ENCODE measurements at places on chromosomes 1 and 21.

DNA sequence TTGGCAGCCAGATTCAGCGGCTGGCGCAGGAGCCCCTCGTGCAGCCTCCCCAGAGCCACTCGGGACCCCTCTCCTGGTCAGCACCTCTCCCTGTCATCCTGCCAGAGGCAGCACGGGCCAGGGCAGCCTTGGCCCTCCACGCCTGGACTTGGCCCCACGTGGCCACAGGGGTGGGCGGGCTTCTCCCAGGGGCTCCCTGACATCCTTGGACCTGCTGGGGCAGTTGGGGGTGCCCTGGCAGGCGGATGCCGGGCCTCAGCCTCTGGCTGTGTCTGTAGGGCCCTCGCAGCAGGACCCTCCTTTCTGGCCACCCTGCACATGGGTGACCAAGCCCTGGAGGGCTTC, 60.2 kb downstream of the MORN1 start:
- DNase-seq: no peak

DNA sequence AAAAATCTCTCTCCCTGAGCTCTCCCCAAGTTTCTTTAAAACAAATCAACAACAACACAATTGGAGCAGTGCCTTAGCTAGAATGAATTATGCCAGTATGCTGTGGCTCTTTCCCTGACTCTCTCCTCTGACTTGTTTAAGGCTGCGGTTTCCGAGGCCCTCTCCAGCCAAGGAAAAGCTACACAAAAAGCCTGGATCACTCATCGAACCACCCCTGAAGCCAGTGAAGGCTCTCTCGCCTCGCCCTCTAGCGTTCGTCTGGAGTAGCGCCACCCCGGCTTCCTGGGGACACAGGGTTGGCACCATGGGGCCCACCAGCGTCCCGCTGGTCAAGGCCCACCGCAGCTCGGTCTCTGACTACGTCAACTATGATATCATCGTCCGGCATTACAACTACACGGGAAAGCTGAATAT, 1.9 kb downstream of the S1PR1 start:
- peak; percentile 80 for DNase-seq

DNA sequence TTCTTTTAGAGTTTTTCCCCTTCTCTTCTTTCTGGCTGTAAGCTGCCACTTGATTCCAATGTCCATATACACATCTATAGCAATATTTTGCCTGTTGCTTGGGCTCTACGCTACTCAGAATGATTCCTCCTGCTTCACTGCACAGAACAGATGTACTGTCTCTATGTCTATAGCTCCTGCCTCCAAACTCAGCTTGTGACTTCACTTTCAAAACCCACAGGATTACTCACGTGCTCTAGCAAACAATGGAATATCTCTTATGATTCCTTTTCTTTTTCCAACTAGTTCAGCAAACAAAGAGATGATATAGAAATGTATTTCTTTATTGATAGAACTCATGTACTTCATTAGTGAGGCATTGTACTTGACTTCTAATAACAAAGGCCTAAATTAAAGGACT, 80.5 kb upstream of the SOX13 start:
- DNase-seq: no peak

DNA sequence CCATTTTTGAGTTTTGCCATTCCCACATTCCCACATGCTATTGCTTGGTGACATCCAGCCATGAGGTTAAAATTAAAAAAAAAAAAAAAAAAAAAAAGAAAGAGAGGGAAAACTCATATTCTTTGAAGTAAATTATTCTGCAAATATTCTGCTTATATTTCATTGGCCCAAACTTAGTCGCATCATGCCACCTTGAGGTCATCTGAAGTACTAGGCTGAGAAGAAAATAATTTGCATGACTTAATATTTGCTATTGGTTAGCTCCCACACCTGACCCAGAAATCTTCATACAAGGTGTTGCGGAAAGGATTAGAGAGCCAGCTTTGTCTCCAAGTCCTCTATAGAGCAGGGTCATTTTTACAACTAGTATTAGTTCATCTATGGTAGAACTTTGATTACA, 2206.0 kb downstream of the MRPL39 start:
- no peak for DNase-seq

DNA sequence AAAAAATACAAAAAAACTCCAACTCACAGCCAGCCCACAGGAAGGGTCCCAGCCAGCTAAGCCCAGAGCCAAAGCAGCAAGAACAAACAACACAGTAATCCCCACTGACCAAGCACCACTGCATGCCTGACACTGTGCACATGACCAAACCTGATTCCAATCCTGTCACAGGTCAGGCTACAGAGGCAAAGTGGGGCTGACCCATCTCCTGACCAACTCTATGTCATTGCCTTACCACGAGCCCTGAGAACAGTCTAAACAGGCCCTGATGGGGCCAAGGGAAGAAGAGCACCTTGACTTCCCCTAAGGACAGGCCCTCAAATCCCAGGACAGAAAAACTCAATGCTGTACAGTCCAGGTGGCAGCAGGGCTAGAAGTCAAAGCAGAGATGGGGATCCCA, 2.4 kb downstream of the LSS start:
- DNase-seq: peak; percentile 72

DNA sequence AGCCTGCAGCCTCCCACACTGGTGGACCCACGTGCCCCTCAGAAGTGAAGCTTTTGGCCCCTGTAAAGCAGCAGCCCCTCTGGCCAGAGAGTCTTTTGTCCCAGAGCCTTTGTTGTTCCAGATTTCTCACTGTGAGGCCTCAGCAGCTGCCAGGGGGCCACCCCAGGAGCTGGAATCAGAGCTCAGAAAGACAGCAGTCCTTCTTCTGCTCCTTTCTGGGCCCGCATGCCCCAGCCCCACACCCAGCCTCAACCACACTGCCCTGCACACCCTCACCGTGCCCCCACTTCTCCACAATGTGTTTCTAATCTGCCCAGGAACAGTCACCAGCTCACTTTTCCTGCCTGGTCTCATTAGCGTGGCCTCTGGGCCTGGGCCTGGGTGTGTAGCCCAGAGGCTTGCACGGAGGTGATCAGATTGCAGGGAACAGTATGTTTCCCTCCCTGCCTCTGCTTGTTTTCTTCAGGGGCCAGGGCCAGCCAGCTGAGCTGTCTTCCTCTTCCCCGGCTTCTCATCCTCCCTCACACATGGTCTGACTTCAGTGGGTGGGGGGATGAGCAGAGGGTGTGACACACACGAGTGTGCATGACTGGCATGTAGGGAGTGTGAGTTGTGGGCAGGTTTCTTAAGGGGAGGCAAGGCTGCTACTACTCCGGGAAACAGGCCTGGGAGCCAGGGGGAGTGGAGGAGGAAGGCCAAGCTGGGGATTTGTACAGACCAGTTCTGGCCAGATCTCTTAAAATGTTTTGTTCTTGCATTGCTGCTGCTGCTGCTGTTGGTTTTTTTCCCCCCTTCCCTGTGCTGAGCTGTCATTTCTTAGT, 82.5 kb upstream of the ZNF648 start:
- DNase-seq: peak; percentile 84

DNA sequence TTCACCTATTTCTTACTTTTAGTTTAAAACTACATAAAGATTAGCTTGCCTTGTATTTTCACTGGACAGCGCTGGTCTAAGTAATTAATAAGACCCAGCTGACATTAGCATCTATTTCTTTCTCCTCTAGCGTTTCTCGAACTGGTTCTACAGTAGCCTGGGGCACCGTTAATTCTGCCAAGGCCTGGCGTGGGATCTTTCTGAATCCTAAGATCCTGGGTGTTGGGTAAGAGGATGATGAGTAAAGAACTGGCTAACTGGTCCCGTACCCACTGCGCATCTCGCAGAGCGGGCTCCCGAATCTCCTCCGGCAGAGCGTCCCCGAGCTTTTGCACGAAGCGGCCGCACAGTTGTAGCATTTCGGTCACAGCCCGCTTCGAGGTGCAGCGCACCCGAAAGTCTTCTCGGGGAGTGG, 309 bp downstream of the NSL1 start:
- no peak for DNase-seq

GRCh38 chr1:228337031-228337564, 69.5 kb downstream of the TRIM11 start:
- no peak for DNase-seq

GRCh38 chr1:206513312-206514111, 6.2 kb downstream of the RASSF5 start:
- DNase-seq: no peak

GRCh38 chr1:226131639-226132038, 54.9 kb downstream of the ACBD3 start:
- DNase-seq: no peak

- DNase-seq: no peak
These were observed 97.6 kb downstream of the PCNX2 start for GRCh38 chr1:233197940-233198339.

GRCh38 chr1:7868070-7868780, 15.4 kb upstream of the UTS2 start:
- DNase-seq: no peak

GRCh38 chr1:107378866-107379265, 238.0 kb downstream of the NTNG1 start:
- DNase-seq: no peak

GRCh38 chr1:9371951-9372350, 79.3 kb downstream of the SPSB1 start:
- DNase-seq: no peak

Data from pons (tissue), 1 donor.